ENCODE measurements at places on chromosomes 4 and X.

DNA sequence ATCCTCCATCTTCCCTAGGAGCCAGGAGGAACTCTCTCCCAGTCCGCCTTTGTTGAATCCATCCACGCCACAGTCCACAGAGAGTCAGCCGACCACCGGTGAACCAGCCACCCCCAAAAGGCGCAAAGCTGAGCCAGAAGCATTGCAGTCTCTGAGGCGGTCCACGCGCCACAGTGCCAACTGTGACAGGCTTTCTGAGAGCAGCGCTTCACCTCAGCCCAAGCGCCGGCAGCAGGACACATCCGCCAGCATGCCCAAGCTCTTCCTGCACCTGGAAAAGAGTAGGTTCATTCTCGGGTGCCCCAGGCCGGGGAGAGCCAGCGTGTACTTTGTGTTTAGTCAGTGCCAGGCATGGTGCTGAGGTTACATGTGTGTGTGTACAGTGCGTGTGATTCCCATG is 7.4 kb downstream of the MSL3 start:
- DNase-seq = no peak

- no peak for DNase-seq
Measured at GRCh38 chr4:48033825-48034413, 17.3 kb downstream of the NIPAL1 start.

- DNase-seq = no peak
Measured at GRCh38 chr4:156595041-156595440, 376.6 kb downstream of the PDGFC start.

DNA sequence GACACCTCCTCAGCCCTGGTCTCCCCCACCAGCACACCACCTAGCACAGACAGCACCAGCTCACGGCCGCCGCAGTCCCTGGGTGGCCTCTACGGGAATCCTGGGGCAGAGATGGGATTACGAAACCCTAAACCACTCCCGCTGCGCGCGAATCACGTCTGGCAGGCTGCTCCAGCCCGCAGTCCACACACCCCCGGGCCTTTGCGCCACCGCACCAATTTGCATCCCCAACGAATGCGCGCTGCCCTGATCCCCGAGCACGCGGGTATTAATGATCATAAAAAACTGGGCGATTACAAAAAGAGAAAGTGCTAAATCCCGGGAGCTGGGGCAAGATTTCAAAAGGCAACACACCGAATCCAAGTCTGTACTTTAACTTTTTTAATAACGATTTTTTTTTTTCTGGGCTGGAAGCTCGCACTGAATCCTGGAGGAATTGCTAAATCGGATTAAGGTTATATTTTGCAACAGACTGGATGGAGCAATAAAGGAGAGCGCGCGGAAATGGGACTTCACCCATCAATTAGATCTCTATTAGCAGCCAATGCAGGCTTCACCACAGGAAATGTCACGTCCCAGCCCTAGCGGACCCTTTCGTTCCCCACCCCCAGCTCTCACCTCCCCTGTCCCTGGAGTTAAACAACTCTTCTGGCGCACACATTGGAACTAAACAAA is 69.8 kb upstream of the TMEM33 start:
- no peak for DNase-seq

DNA sequence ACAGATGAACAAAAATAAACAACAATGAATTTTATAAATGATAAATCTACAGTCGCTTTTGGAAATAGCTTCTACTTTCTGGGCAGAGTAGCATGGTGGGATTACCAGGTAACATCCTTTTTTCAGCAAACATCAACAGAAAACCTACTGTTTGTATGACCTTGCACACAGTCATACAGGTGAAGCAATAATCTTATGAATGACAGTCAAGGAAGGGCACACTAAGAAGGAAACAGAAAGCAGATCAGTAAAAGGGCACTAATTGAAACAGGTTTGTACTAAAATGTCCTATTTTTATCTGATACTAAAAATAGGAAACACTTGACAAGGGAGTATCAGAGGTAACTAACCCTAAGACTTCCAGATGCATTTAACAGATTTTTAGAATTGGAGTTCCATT is 108.9 kb downstream of the DLG3 start:
- no peak for DNase-seq

DNA sequence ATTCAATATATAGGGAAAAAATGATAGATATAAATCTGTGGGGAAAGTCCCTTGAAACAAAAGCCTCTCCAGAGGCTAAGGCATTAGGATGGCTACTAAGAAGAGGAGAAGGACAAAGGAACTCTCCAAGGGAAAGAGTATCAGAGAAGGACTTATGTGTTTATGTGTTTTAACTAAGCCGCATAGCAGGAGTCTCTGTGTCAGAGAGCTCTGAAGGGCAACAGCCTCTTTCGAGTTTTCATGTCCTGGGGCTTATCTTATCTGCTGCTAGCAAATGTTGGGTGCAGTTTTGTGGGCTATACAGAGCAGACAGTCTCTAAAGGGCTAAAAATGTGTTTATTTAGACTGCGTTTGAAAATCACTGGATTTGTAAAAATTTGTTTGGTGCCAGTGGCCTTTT is 1145.6 kb upstream of the DIAPH2 start:
- DNase-seq = no peak

DNA sequence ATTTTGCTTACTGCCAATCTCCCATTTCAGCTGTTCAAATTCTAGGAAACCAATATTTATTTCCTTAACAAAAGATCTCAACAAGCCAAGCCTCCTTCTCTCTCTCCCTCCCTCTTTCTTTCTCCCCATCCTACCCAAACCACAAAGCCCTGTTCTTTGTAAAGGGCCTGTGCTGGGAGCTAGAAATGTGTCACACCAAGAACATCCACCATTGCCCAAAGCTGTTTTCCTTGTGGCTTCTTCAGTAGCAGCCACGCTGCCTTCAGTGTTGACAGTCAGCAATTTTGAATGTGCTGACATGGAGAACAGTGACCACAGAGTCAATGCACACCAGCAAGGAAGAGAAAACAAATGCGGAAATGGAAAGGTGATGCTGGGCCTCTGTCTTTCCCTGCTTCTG is 203.0 kb downstream of the MAML3 start:
- DNase-seq = no peak

GRCh38 chrX:139804482-139804881 is 96.5 kb upstream of the MCF2 start:
- DNase-seq = no peak

GRCh38 chr4:108833046-108833445 is 70.2 kb upstream of the ETNPPL start:
- DNase-seq = no peak

GRCh38 chrX:69396916-69397315 is 107.2 kb upstream of the NALF2 start:
- DNase-seq = no peak

GRCh38 chrX:151609222-151609621 is 45.7 kb downstream of the PASD1 start:
- DNase-seq = no peak

DNA sequence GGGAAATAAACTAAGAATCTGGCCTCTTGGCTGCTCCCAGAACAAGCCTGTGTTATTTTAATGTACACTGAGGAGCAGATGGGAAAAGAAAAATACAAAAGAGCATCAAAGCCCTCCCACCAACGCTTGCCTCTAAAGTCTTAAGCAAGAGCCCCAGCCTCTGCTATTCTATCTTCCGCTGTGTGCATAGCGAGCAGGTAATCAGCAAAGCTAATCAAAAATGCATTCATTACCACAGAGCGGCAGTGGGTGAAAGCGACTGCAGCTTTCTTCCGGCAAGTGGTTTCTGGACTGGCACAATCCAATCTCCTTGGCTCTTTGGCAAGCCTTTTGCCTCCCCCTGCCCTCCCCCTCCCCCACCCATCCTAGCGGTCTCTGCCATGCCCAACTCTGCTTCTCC is 13.5 kb upstream of the GRIA3 start:
- no peak for DNase-seq

- DNase-seq = no peak
Measured at GRCh38 chr4:15652191-15652590, 3.0 kb downstream of the FBXL5 start.

DNA sequence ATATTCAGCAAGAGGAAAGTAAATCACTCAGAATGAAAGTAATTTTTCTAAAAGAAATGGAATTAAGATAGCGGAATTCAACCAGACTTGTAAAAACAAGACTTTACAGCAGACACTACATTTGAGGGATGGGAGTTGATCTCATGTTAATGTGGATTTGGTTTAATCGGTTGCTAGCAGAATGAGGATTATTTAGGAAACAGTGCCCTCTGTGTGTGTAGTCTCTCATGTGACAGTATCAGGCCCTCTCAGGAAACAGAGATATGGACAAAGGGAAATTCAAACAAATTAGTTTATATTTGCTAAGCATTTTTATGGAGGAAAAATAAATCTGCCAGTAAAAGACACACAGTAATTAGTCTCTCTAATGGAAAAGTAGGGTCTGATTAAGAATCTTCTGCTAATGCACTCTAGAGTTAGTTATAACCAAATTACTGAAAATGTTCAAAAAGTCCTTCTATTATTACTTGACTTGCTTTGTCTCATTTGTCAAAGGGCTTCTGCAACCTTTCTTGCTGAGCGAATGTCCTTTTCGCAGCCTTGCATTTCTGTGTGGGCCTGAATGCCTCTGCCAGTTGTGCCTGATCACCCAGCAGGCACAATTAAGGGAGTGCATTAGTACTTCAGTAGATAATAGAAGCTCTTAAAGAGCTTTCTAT is 1282.3 kb upstream of the TENM3 start:
- no peak for DNase-seq

DNA sequence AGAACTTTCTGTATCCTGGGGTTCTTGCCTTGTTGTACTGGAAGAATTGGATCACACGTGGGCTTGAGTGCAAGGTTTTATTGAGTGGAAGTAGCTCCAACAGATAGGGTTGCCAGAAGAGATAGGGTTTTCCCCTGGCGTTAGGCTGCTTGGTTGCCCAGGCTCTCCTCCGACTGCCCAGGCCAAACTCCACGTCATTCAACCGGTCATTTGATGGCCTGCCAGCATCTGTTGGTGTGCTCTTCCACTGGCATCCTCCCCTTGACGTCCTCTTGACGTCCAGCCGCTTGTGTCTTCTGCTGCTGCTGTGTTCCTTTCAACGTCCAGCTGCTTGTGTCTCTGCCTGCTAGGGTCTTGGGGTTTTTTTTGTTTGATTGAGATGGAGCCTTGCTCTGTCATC is 340.3 kb upstream of the ZCCHC13 start:
- no peak for DNase-seq

- no peak for DNase-seq
Measured at GRCh38 chr4:41199788-41200187, 14.6 kb downstream of the APBB2 start.

All from AG04450 (cell line).